ENCODE measurements at places on chromosomes 6 and 20.

DNA sequence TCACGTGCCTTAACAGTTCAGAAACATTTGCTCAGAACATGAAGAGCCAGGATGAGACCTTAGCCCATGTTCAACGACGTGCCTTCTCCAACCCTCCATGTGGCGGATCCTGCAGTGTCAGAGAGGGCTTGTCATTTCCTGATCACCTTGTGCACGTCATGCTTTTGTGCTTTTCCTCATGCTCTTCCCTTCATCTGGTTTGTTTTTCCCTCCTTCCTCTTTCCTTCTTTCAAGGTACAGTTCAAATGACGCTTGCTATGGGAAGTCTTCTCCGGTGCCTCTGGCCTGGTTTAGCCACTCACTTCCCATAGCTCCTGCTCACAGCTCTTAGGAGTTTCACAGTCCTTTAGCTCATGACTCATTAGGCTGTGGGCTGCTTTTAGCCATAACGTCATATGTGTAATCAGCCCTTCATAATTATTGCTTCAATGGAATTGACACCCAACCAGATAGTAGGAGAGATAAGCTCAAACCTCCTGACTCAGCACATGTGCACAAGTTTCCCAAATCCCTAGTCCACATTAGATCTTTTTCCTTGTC is 102.7 kb upstream of the CNKSR3 start:
- no peak for DNase-seq

DNA sequence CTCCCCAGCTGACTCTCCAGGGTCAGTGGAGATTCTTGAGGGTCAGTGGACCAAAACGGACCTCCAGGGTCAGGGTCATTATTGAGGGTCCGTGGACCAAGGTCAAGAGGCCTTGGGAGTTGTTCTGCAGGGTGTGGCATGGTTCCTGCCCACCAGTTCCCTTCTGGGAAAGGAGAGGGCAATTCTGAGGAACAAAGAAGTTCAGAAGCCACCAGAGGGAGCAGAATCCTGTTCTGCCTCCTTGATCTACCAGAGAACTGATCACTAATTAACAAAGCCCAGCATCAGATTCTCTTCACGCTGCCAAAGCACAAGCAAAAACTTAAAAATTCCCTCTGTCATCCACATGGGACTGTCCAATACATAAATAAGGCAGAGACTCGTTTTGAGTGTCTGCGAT is 263.4 kb downstream of the DHX35 start:
- DNase-seq = no peak

GRCh38 chr20:38889792-38890496 is 36.3 kb upstream of the FAM83D start:
- DNase-seq = no peak

GRCh38 chr6:5295623-5296022 is 34.3 kb downstream of the FARS2 start:
- no peak for DNase-seq

GRCh38 chr20:43900121-43900466 is 14.6 kb upstream of the TOX2 start:
- DNase-seq = no peak

- DNase-seq = no peak
These were observed 5.0 kb downstream of the EYA2 start for GRCh38 chr20:46899621-46900020.

- no peak for DNase-seq
These were observed 10.1 kb upstream of the TLDC2 start for GRCh38 chr20:36865861-36866149.

- no peak for DNase-seq
These were observed 138.0 kb downstream of the MAP3K7 start for GRCh38 chr6:90448836-90449235.

DNA sequence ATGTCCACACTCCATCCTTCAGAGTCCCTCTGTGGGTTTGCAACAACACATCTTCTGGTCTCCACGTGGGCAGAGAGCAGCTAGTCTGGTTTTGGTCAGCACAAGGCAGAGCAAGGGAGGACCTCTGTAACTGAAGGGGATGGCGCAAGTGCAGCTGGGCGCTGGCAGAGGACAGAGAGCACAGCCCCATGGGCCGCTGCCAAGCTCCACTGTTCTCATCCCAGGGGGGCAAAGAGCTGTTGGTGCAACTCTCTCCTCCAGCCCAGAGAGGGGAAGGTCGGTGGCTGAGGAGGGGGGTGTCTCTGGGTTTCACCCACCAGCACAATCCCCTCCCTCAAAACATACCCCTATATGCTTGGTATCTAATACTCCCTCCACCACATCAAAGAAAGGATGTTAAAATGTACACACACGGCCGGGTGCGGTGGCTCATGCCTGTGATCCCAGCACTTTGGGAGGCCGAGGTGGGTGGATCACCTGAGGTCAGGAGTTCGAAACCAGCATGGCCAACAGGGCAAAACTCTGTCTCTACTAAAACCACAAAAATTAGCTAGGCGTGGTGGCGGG is 9.1 kb downstream of the ATP9A start:
- no peak for DNase-seq

DNA sequence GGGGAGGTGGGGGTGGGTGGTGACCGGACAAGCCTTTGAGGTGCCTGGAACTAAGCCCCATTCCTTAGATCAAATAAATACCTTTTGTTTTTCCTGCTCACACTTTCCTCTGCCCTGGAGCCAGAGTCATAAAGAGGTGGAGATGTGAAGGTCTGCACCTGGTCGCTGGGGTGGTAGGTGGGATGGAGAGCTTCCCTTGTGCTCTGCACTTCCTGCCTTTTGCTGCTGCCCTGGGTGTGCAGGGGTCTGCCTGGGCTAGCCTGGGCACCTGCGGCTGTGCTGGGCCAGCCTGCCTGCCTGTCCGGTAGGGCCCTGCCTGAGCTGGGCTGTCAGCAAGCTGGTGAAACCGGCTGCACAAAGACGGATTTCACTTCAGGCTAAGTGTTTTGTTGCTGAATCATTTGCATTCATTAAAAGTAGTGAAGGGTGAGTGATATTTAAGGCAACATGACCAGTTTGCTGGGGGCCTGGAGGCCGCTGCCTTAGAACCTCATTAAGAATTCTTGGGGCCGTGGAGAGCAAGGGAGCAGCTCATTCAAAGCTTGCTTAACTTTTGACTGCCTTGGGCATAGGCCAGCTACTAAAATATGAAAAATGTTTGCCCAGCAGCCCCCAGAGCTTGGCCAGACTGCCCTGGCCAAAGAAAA is 20.5 kb downstream of the PTK7 start:
- DNase-seq = no peak

DNA sequence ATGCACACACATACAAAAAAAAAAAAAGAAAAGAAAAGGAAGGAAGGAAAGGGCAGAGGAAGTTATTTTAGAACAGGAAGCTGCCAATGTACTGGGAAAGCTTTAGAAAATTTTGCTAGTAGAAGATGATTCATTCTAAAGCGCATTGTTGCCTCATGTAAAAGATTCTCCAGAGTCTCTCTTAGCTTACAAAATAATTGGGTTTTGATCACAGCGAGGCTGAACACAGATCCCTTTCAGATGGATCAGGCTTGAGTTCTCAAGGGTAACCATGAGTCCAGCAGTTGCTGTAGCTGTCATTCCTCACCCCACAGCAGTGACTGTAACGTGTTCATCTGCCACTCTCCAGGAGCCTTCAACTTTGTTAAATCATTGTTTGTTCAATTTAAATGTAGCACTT is 81.9 kb downstream of the PHACTR2 start:
- no peak for DNase-seq

GRCh38 chr6:56713254-56713672 is 70.6 kb upstream of the DST start:
- DNase-seq = no peak

GRCh38 chr6:157841211-157841840 is 18.3 kb downstream of the SNX9 start:
- DNase-seq = peak; percentile 85

DNA sequence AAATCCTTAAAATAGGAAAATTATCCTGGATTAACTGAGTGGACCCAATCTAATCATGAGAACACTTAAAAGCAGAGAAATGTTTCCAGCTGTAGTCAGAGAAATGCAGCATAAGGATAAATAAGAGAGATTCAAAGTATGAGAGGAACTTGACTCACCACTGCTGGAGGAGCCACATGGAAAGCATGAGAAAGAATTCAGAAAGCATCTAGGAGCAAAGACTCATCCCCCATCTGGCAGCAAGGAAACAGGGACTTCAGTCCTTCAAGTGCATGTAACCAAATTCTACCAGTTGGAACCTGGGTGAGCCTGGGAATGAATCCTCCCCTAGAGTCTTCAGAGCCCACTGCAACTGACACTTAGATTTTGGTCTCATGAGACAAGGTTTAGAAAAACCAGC is 33.7 kb downstream of the RNF146 start:
- DNase-seq = no peak

DNA sequence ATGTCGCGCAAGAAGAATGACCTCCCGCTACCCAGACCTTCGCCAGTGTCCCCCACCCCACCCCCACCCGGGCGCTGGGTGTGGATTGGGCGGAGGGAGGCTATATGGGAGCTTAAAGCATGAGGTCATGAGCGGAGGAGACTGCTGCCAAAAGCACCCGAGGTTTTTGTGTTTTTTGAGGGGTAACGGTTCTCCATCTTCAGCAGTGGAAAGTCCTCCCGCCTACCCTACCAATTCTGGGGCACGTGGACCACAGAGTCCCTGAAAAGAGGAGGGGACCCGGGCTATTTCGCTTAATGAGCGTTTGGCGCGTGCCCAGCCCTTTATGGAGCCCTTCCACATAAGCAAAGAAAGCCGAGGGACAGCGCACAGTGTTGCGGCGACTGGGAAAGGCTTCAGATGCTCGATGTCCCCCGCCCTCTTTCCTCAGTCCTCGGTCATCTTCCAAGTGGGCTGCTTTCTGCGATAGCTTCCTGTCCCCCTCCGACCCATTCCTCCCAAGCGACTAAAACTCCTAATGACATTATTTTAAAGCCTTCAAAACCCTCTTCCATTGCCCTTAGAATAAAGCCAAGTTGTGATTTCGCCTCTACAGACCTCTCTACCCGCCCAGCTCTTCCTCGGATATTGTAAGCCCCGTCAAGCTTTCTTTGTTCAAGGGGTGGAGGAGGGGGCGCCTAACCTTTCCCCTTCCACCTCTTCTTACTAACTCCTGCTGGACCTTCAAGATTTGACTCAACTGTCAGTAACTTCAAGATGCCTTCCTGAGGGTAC is 2.1 kb upstream of the TRERF1 start:
- DNase-seq = no peak

GRCh38 chr6:20712011-20712410 is 177.8 kb downstream of the CDKAL1 start:
- no peak for DNase-seq

DNA sequence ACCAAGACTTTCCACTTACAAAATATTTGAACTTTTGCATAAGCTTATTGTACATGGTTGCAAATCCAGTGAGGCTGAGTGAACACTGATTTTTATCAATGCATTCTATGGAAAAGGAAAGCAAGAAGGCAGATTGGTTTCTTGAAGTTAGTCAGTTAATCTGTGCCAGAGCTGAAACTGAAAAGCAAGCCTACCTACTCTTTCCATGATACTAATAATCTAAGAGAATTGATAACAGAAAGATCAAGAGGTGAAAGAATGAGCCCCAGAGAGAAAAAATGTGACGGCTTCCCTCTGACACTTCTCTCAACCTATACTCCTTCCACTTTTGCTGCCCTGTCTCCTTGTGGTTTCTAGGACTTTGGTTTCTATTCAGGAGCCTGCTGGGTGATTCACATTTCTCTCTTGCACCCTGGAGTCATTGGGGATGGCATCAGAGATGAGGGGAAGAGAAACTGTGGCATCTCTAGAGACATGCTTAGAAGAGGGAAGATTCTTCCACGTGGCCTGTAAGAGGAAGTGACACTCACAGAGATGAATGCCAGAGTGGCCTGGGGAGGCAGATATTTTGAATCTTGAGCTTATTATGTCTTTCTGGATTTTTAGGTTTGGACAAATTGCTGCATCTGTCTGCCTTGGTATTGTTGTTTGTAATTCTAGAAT is 158.6 kb upstream of the RIMS1 start:
- no peak for DNase-seq

GRCh38 chr6:33692760-33693158 is 18.7 kb downstream of the UQCC2 start:
- DNase-seq = no peak

GRCh38 chr6:1365686-1366085 is 23.7 kb upstream of the FOXF2 start:
- no peak for DNase-seq

DNA sequence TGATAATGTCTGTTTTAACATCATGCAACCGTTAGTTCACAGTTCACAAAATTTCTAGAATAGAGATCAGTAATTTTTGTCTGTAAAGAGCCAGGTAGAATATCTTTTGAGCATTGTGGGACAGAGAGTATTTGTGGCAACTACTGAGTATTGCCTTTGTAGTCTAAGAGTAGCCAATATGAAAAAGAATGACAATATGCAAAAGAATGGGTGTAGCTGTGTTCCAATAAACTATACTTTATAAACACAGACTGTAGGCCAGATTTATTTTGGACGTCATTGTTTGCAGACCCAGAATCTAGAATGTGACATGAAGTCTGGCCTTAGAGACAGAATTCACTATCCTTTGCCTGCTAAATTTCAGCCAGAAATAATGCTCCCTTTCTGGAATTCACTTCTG is 694.1 kb upstream of the MMS22L start:
- no peak for DNase-seq

DNA sequence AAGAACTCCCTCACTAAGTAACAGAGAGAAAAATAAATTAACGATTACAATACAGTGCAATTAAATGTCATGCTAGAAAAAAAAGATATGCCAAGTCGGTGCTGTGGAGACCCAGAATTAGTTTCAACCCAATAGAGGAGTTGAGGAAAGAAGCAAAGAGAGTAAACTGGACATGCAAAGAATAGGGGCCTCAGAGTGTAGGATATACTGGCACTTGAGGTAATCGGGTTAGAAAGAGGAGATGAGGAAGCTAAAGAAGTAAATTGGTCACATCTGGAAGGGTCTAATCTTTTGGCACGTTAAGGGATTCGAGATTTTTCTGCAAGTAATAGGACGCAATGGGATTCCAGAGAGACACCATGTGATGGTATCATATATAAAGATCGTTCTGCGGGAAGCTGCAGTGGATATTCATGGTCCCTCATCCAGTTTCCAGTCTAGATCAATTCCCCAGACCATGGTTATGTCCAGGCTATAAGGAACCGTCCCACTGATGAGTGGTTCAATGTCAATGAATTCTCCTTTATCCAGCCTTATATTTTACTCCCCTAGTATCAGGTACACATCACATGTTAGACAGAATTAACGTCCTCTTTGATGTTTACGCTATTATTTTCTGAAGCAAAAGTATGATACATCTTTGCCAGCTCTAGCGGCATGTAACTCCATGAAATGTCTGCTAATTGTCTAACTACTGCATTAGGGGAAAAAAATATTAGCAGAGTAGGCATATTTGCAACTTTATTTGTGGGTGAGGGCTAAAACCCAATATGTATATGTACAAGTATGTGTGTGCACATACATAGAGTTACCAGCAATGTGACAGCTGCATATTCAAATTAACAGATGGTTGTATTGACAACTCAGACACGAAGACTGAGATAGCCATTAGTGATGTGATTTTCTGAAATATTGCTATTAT is 1.1 kb upstream of the TBC1D32 start:
- DNase-seq = no peak

- DNase-seq = no peak
These were observed 2.2 kb upstream of the VNN1 start for GRCh38 chr6:132715881-132716637.

- DNase-seq = no peak
These were observed 160.4 kb downstream of the PACRG start for GRCh38 chr6:162887981-162888689.

- peak; percentile 89 for DNase-seq
These were observed 4.9 kb downstream of the TGM2 start for GRCh38 chr20:38159957-38160756.
